Stimulated activated CD8-positive, alpha-beta memory T cell treated with anti-CD3 and anti-CD28 coated beads, Interleukin-4, amount 100 ng/mL, for 1 hour (primary cell): ENCODE measurements at places on chromosomes 11 and 22.

DNA sequence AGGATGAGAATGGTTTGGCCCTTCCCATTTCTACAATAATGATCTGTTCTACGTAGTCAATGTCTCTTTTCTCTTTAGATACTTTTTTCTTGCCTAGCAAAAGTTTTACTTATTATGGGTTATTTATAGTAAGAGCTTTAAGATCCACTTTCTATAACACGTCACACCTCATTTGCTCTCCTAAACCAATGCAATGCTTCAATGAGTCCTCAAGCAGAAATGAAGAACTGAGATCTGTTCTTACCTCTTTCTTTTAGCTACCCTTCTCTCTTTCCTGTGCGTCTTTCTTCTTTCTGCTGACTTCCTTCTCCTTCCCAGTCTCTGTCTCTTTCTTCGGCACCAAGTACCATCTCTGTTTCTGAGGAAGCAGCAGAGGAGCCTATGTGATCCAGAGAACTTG lies 61.8 kb downstream of the SNX19 start:
- no peak for DNase-seq

DNA sequence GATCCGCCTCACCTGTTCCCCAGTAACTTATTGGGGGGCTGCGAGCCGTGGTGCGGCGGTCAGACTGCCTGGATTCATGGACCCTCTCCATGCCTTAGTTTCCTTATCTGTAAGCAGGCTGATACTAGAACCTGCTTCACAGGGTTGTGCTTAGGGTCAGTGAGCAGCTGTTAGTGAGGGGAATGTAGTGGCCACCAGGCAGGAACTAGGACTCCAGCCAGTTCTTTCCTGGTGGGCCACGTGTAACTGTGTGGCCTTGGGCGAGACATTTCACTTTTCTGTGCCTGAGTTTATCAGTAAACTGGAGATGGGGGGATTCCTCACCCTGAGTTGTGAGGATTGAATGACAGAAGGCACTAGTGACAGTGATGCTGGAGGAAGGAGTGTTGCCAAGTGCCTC lies 24.8 kb downstream of the MCM5 start:
- no peak for DNase-seq

DNA sequence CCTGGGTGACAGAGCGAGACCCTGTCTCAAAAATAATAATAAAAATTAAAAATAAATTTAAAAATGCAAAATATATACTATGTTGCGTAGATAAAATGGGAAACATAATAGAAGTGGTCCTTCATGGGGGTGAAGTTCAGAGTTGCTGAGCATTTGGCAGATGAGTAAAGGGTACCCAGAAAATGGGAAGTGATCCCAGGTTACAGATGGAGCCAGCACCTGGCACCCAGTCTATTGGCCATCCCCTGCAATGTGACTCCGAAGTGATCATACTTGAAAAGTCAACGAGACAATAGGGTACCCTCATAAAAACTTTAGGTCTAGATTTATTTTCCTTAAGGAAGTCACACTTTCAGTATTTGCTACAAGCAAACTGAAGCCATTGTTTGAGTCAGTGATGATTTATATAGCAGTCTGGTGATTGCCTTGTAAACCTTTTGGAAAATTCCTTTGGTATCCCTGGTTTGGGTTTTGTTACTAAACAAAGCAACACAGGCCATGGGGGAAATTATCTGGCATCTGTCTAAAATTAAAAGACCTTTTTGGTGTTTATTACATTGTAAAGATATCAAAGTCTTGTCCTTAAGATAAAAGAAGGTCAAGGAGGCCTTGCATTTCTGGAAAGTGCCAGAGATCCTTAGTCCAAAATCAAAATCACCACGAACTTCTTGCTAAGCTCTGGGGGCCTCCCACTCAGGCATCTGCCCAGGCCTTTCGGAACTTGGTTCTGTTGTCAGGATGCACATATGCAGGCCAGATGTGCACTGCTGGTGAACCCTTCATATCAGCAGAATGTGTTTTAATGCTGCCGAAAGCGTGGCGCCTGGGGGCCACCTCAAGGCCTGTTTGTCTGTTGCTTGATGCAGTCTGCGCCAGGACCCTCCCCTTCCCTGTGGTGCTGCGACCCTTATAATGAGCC lies 4.3 kb downstream of the SMARCB1 start:
- DNase-seq: no peak

- no peak for DNase-seq
Measured at GRCh38 chr22:50468626-50469025, 6.2 kb downstream of the SBF1 start.

- no peak for DNase-seq
Measured at GRCh38 chr11:123481640-123482039, 51.6 kb downstream of the GRAMD1B start.

DNA sequence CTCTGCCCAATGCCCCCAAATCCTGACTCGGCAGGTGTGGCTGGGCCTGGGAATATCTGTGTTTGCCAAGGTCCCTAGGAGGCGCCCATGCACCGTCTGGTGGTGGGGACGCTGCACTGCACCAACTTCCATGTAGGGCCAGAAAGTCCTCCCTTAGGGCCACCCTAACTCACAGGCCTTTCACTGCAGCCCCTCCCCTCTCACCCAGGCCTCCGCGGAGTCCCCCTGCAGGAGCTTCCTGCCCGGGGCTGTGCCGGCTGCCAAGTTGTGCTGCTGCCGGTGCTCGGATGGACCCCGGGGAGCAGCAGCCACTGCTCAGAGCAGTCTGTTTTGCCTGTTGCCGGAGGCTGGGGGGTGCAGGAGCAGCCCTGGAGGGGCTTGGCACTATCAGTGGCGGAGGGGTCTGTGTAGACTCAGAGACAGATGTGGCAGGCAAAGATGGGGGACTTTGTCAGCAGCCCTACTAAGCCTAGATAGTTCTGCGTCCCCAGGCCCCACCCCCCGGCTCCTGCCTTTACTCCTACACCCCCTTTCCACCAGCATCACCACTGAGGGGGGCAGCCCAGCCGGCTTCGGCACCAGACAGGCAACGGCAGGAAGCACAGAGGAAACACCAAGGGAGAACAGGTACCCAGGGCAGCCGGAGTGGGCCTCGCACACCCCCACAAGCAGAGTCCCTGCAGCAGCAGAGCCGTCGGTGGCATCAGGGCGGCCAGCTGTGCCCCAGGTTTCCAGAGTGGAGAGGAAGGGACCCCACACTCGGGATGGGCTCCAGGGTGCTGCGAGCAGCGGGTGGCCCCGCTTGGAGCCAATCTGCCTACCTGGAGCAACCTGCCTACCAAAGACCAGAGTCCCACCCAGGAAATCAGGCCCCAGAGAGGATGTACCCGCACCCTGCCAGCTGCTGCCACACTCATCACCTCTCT lies 124.3 kb downstream of the TRIM29 start:
- no peak for DNase-seq

DNA sequence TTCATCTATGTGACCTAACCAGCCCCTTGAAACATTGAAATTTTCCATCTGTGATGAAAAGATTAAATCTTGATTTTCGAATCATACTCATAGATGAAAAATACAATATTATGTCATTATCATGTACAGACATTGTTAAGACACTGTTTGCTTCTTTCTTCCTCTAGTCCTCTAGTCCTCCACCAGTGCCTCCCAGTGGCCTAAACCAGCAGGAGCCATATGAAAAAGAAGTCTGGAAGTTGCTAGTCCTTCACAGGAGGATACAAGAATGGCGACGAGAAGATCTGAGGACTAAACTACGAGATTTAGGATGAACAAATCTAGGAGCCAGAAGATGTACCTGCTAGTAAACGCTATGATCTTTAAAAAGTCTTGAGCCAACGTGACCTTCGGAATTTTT lies 134.1 kb downstream of the SLC17A6 start:
- no peak for DNase-seq

DNA sequence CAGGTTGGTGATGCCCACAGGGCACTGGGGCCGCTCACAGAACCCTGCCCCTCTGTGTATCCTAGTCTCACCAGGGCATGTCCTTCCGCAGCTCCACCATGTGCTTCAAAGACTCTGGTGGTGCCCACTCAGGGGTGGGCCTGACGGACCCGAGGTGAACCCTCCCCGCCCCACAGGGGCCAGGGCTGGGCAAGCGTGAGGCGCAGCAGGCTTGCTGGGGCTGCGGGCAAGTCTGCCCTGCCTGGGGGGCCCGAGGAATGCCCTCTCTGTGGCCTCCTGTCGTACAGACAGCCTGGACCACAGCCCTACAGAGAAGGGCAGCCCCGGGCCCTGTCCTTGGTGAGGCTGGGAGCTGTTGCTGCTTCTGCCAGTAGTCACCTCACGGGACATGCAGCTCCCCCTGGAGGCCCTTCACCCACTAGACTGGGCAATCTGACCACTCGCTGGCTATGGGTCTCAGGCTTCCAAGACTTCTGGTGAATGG lies 40.2 kb downstream of the TBX1 start:
- DNase-seq: no peak

DNA sequence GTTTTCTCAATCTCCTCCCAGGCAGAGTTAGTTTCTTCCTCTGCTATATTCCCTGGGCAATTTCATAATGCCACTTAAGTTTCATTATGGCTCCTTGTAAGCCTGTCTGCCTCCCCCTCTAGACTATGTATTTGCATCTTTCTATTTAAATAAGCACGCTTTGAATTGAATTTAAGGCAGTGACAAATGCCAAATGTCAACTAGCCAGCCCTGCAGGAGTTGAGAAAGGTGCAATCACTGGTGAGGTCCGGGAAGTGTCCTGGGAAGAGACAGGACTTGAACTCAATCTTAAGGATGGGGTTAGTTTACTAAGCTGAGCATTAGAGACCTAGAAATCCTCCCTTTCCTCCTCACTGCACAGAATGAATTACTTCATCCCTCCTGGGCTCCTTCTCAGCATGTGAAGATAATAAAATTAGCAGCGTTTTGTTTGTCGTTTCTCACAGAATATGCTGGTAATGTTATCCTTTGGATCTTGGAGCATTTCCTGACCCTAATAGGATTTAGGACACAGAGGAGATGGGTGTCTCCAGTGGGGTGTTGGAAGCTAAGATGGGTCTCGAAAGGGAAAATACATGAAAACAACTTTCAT lies 1.6 kb downstream of the TCP11L1 start:
- DNase-seq: no peak

- DNase-seq: no peak
Measured at GRCh38 chr11:130715085-130715876, 201.0 kb downstream of the SNX19 start.

DNA sequence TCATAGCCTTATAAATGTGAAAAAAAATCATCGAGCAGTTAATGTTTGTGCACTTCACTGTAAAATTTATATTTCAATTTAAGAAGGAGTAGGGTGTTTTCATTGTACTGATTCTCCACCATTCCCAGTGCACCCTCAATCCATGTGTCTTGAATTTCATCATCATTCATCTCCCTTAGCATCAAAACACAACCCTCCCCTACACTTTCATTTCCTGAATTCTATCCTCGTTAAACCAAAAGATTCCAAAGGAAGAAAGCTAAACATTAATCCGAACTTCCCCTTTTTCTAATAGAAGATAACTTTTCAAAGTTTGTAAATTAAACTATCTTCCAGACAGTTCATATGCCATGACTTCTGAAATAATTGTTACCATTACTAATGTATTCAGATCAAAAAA lies 34.1 kb upstream of the OR8B8 start:
- DNase-seq: no peak

DNA sequence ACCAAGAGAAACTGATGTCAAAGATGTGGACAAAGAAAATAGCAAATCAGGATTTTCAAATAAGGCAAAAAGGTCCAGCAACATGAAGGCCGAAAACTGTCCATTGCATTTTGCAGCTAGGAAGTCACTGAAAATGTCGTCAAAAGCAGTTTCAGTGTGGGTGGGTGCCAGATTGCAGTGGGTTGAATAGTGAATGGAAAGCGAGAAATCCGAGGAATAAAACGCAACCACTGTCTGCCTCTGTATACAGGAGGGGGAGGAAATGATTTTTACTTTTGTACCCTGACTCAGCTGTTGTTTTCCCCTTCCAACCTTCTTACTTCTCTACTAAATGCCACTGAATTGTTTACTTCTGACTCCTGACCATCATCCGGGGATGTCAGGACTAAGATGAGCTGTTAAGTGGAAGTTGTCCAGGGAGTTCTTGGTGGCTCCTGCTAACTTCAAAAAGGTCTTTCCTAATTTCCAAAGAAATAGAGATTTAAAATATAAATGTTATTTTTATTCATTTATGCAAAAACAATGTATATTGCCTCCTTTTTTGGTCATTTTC lies 64.9 kb upstream of the BIRC3 start:
- DNase-seq: no peak

DNA sequence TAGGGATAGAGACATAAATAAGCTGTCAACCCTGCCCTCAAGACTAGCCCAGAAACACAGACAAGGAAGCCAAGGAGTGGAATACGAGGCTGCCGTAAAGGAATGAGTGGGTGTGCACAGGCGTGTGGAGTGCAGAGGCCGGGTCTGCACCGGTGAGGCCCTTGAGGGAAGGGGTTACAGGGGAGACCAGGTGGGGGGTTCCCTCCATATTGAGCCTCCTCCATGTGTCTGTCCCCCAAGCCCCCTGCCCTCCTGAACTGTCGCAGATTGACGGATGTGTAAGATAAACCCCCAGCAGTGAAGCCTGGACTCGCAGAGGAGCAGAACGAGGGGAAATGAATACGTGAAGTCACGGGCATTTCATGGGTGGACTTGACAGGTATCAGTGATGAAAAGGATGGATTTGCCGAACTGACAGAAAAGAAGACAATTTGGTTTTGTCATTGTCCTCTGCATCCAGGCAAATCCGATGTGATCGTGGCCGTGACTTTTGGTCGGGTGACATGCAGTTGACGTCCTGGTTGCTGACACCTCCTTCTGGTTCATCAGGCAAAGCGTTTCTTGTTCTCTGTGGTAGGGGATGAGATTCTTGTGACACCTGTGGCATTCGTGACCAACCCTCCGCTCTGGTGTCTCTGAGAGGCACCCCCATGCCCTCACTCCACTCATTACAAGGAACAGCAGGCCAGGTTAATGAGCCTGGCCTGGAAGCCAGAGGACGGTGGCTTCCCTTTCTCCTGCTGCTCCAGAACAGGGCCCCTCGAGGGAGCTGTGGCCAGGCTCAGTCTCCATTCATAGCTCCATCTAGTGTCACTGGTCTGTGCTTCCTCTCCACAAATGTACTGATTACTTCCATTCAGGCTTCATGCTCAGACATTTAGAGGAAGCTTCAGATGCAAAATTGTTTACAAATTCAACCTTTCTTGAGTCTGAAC lies 223.1 kb upstream of the B3GAT1 start:
- DNase-seq: no peak

- DNase-seq: no peak
Measured at GRCh38 chr22:19879643-19879991, 24.9 kb upstream of the GNB1L start.
